ENCODE measurements at places on chromosomes 7 and 10.

DNA sequence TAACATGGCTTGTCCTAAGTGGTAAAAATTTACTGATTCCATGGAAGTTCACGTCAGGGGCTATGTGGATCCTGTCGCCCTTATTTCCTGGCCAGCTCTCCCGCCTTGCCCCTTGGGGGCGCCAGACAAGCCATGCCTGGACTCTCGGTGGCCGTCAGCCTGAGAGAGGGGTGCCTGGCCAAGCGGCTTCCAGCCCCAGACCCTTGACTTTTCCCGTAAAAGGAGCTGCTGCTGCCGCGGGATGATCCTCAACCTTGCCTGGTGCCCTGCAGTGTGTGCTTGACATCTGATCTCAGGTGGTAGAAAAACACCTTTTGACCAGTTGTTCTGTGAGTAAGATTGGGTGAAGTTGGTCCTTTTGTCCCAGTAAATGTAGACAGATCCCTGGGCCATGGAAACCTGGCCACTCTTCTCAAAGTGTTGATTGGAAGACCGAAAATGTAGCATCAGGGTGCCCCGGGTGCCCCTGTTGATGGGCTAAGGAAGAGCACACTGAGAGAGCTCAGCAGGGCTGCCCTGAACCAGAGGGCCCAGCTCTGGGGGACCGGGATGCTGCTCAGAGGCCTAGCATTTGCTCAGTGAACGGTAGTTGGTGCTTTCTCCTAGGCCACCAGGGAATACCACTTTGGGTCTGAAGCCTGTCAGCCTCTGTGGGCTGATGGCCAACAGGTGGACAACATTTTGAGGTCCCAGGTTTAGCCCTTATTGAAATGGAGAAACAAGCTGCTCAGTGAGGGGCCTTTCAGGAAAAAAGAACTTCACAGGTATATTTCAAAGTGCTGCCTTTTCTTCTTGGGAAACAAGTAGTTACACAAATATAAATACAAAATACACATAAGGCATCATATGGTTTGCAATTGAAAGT lies 162.5 kb downstream of the LRMDA start:
- DNase-seq = no peak

GRCh38 chr10:61993711-61994401 lies 92.4 kb downstream of the ARID5B start:
- no peak for DNase-seq

DNA sequence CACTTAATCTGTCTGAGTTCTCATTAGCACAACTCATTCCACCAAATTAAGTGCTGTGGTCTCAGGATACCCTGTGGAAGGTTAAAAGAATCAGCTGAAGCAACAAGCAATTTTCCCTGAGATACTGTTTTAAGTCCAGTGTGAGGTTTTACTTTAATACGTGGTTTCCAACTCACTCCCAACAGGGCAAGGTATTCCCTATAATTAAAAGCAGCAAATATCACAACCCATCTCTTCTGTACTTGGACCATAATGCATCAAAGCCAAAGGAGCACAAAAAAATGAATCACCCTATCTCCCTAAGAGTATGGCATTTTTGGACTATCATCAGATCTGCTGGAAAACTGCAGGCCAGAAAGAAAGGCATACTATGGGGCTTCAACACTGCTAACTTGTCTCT lies 4.9 kb downstream of the CADPS2 start:
- DNase-seq = no peak

GRCh38 chr7:44320141-44320540 lies 5.3 kb downstream of the CAMK2B start:
- no peak for DNase-seq

DNA sequence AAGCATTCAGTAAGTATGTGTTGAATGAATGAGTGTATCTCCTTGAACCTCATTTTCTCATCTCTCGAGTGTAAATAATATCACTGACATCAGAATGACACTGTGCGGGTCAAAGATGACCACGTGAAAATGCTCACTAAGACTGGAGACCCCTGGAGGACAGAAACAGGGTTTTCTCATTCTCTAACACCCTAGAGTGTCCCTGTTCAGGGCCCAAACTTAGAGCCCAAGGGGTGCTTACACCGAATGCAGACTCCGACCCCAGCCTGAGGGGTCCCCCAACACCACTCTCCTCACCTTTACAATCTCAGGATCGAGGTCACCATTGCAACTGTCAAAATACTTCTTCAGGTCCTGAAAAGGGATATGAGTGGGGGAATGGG lies 1.4 kb downstream of the CDK5 start:
- DNase-seq = no peak

DNA sequence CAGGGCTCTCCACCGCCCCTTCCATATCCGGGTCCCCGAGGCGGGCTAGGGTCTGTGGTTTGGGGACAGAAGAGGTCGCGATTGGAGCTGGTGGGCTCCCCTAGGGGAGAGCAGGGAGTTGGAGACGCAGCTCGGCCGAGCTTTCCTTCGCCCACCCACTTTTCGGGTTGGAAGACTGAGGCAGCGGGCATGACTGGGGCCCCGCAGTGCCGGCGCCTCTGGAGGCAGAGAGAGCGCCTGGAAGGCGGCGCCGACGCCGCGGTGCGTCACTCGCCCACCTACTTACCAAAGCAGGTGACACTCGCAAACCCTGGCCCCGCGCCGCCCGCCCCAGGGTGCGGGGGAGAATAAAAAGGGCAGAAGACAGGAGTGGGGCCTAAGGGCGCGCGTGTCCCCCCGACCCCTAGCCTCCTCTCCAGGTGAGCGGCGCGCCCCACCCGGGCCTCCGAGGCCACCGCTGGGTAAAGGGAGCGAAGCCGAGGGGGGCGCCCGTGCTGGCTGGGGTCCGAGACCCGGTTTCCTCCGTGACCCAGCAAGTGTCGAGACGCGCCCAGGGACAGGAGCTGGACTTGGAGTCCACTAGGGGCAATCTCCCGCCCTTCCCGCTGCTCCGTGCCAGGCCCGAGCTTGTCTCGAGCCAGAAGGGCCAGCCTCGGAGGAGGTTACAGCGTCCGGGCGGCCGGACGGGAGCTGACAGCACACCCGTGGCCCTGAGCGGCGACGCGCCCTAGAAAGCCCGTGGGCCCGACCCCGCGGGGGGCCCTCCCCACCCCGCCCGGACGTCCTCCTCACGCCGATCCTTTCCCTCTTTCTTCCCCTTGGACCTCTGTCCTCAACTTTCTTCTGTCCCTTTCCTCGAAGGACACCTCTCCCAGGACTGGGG lies 34.4 kb upstream of the GRID1 start:
- no peak for DNase-seq

DNA sequence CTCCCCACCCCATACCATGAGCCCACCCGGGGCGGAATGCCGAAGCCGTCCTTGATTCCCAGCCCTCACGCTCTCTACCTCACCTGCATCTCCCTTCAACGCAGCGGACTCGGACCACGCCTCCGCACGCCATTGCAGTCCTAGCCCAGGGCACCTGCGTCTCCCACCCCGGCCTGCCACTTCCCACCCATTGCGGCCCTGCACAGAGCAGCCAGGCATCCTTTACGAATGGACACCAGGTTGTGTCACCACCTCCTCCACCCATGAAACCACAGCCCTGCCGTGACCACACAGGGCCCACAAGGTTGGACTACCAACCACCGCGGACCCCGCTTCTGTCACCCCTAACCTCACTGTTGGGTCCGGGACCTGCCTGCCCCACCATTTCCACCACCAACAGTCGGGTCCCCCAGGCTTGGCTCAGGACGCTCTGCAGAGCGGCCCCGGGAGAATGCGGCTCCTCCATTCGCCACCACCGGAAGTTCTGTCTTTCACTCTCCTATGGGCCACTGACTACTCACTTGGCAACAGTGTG lies 232.5 kb downstream of the MAD1L1 start:
- no peak for DNase-seq

GRCh38 chr7:129146237-129146979 lies 1.9 kb downstream of the TSPAN33 start:
- DNase-seq = no peak

- DNase-seq = no peak
These were observed 106.3 kb downstream of the ATXN7L1 start for GRCh38 chr7:105769901-105770628.

DNA sequence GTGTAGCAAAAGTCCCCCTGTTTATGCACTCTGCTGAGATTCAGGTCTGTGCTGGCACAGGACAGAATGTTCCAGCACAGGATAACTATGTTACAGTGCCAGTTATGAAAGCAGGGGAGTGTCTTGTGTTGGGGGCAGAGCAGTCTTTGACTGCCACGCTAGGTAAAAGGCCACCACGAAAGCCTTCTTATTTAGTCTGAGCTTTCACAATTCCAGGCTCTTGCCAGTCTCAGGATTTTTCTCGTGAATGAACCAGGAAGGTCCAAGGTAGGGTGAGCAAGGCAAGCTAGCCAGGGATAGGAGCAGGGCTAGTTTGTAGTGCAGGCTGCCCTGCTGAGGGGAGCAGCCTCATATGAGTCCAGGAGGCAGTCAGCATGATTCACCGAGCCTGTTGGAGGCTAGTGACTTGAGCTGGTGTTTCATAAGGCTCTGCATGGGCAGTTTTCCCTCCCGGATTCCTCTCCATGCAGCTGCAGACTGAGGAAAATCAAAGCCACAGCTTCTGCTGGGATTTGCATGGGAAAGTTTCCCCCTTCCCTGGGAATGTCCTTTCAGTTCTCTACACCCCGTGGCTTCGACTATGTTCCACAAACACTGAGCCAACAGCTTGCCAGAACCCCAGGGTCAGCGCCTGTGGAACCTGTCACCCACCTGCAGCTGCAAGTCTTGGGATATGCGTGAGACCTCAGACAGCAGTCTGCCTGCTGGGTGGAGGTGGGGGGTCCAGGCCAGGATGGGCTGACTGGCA lies 112.3 kb downstream of the JCAD start:
- DNase-seq = no peak

DNA sequence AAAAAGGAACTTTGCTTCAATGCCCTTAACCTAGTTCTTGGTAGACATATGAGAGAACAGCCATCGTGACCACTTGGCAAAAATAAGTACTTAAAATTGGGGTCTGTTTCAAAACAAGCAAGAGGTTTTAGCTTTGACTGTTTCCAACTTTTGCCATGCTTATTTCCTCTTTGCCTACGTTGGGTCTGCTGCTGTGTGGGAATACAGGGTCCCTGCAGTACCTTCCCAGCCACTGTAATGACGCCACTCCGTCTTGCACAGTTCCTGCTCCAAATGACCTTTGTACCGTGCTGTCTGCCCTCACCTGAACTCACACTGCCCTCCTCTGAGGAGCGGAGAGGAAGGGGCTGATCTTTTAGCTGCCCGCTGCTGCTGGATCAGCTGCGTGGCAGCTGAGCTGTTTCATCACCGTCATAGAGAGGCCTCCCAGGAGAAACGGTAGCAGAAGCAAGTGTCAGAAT lies 133.1 kb downstream of the MAPK8 start:
- DNase-seq = no peak
